Kidney epithelial cell (primary cell): ENCODE measurements at places on chromosomes 6 and 20. TPM values are rescaled to one million over a fixed set of nuclear protein-coding genes. Genes with fewer than 3 reads are reported as not detected.

The BAG2 gene
- 6.2 and 8.3 TPM in 2 replicates for total RNA-seq

The MPIG6B gene
- total RNA-seq: 0.29 TPM in 1 of 2 replicates, not detected in the other

The CLPSL1 gene
- total RNA-seq: not detected in 2 replicates

The MUCL3 gene
- total RNA-seq: not detected in 2 replicates

The PSORS1C2 gene
- total RNA-seq: not detected in 2 replicates

The CAGE1 gene
- total RNA-seq: not detected in 2 replicates
